Eye (tissue), 1 donor: ENCODE measurements at places on chromosomes 7 and 10.
A peak's percentile ranks its signal among the peaks of the same experiment; 100 is the strongest.

DNA sequence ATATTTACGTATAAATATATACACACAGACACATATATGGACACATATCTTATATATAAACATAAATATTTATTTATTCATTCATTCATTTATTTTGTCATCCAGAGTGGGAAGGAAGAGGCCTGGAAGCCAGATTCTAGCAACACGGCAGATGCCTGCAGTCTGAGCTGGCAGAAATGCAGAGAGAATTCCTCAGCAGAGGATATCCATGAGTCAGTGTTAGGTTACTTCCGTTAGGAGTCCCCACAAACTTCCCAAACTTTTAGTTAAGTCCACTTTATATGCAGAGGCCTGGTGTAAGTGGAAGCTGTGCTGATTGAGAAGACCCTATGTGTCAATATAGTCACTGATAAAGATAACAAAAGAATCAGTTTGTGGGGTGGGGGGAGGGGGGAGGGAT, 89.6 kb downstream of the PPP1R17 start:
- no peak for DNase-seq

DNA sequence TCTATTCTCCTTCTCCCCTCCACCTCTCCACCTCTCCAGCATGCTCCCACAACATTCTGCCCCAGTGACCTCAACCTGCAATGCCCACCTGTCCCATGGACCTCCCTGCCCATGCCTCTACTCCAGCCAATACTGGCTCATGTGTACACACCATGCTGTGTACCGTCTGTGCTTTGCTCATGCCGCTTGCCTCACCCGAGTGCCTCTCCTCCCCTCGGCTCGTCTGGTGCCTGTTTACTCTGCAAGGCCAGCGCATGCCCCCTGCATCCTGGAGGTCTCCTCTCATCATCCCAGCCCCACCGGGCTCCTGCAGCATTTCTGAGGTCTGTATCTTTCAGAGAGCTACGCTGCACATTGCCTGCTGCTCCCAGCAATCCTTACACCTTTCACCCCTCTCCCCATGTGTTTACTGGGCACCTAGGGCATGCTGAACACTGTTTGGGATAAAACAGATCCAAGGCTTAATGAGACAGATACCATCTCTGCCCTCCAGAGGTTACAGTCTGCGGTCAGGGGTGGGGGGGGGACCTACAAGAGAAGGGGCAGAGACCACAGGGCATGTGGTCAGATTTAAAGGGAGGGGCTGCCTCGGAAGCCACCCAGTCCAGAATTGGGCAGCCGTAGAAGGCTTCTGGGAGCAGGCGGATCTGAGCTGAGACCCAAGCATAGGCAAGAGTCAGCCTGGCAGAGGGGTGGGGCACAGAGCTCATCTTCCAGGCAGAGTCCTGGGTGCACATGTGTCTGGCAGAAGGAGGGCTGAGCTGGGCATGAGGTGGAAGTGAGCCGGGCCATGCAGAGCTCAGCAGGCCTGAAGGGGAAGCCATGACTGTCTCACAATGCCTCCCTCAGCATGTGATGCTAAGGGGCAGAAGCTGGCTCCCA, 29.6 kb upstream of the PSAP start:
- DNase-seq = no peak

DNA sequence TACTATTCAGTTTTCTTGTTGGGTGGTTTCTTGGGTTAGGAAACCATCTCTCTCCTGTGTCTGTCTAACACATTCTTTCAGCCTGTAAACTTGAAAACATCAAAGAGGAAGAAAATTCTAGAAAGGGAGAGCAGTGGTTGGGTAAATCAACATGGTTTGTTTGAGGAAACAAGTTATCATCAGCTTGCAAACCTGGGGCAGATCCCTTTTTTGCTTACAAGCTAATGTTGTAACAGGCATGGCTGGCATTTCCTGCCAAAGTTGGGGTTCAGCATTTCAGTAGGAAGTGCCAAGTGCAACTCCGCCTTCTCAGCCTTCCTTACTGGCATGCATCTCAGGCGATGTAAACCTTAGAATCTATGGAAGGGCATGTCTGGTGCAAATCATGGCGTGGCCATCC, 112.6 kb downstream of the EEPD1 start:
- no peak for DNase-seq

- DNase-seq = peak; percentile 50
Observed at GRCh38 chr10:25493122-25493893, 318.5 kb downstream of the GPR158 start.

DNA sequence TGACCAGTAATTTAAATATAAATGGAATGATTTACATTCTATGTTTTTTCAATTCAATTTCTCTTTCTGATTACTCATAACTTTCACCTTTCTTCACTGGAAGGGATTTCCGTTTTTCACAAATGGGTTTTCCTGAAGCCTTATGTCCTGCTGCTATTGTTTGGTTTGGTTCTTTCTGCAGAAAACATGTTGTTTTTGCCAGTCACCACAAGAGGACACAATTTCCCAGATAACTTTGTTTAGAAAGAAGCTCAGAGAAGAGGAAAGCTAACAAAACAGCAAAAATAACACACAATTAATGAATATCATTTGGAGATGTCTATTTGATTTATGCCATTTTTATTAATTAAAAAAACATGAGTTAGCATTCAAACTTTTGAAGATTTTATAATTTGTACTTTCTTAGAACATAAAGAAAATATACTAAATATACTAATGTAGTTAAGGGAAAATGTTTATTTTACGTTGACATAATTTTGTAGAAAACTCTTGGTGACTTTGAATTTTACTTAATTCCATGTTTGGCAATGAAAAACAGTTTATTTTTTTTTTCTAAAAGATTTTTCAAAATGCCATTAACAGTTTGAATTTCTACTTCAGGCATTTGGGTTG, 4.6 kb upstream of the TWIST1 start:
- DNase-seq = peak; percentile 75

- DNase-seq = peak; percentile 93
Observed at GRCh38 chr7:128833148-128833945, 3.1 kb downstream of the FLNC start.

GRCh38 chr7:4720225-4720624, 38.1 kb downstream of the FOXK1 start:
- no peak for DNase-seq

- DNase-seq = peak; percentile 78
Observed at GRCh38 chr10:2619916-2620315, 447.4 kb upstream of the PFKP start.

DNA sequence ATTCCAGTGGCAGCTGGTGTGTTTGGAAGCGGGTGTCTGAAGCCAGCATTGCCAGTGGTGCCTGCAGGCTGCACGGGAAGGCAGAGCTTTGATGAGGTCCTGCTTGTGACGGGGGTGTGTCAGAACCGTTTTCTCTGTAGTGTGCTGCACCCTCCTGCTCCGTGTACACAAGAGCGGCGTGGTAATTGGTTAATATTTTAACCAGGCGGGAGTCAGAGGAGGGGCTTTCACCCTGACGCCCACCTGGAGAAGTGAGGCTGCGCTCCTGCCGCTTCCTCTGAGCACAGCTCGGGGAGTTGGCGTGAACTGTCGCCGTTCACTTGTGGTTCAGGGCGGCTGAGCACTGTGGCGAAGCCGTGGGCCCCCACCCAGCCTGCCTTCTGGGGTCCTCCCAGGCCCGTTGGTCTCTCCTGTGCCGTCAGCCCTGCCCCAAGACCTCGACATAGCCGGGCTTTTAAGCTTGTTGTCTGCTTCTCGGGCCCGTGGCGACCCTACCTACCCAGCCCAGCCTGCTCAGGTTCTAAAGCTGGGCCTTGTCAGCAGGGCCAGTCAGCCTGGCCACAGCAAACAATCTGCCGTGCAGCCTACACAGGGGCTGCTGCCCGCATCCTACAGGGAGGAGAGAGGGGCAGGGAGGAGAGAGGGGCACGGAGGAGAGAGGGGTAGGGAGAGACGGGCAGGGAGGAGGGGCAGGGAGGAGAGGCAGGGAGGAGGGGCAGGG, 11.6 kb downstream of the NKX6-2 start:
- peak; percentile 33 for DNase-seq

- peak; percentile 36 for DNase-seq
Observed at GRCh38 chr10:99533496-99534449, 1.0 kb downstream of the NKX2-3 start.

- no peak for DNase-seq
Observed at GRCh38 chr7:149140831-149141230, 6.4 kb upstream of the ZNF398 start.

DNA sequence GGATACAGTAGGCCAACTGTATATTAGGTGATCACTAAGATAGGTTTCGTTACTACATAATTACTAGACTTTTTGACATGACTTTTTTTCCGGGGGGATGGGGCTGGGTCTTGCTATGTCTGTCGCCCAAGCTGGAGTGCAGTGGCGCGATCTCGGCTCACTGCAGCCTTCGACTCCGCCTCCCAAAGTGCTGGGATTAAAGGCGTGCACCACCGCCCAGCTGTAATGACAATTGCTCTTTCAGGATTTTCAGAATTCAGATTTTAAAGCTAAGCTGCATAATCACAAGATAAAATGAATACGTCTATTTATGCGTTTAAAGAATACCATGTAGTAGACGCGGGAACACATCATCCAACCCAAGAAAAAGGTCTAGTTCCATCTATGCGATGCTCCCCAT, 982 bp downstream of the IDI1 start:
- DNase-seq = peak; percentile 70

DNA sequence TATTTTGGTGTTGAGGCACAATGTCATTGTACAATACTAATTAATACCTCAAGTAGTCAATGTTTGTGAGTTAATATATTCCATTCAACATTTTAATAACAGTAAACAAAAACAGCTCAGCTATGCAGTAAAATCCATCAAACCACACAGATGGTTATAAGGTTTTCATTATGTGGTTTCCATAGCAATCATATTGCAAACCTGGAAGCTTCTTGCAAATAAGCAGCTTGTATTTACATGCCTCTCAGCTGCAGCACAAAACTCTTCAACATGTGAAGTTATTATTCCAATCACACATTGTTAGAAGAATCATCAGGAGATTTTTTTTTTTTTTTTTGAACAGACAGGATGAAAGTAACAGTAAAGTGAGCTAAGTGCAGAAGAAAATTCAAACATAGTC, 170.2 kb downstream of the SKAP2 start:
- peak; percentile 38 for DNase-seq

DNA sequence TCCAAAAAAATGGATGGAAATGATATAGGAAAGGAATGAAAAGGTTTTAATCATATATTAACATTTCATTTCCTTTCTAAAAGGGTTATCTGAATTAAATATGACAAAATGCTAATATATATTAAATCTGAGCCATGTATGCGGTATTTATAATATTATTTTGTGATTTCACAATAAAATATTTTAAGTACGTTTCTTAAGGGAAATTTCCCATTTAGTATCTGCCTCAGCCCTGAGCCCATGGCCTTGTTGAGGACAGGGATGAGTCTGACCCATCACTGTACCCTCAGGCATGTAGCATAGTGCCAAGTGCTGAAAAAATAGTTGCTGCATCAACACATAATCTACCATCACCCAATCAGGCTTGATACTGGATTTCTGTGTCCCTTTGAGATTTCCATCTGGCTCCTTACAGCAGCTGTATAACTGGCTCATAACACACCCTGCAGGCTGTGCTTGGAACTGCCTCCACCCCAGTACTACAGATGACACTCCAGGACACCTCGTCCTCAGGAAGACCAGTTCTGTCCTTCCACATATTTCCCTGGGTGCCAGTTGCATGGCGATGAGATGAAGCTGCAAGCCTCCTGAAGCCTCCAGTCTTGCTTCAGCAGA, 59.4 kb upstream of the ASAH2 start:
- no peak for DNase-seq

GRCh38 chr10:112383325-112383724, 9.4 kb downstream of the ACSL5 start:
- no peak for DNase-seq

DNA sequence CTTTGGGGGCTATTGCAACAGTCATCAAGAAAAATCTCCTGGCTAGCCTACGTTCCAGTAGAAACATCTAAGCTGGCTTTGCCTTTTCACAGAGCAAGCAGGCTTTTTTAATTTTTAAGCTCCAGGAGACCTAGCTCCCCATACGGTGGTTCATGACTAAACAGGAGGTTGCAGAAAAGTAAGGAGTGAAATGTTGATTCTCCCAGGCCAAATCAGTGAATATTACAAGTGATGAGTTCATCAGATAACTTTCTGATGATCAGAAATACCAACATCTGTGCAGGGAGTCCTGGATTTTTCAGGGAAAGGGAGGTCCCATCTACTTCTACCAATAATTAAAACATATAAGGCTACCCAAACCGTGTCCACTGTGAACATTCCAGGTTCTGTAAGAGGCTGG, 477.3 kb upstream of the CELF2 start:
- no peak for DNase-seq

DNA sequence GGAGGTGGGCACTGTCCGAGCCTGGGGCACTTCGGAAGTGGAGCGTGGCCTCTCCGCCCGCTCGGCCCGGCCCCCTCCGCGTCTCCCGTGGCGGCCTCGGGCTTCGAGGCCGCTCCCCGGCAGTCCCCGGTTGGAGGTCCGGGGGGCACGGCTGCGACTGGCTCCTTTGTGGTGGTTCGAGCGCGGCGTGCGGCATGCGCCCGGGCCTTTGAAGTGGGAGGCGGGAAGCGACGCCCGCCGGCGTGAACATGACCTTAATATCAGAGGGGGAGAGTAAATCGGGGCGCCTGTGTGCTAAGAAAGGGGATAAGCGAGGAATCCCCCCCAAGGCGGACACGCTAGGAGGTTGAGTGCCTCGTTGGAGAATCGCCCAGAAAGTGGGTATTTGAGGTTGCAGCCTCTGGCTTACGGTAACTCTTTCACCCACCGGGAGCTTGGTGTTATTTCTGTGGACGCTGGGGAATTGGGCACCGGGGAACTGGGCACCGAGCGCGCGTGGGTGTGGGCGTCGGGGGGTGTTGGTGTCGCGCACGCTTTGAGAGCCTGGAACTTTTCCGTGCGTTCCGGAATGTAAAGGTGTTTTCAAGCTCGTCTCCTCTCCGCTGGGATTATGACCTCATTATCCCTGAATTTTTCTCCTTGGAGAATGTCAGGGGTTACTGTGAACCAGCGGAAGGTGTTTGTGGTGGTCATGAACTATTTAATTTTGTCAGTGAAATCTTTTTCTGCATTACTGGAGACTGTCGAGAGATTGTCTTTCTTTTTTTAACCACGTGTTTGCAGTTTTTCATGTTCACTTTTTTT, 660 bp downstream of the SUV39H2 start:
- peak; percentile 78 for DNase-seq

DNA sequence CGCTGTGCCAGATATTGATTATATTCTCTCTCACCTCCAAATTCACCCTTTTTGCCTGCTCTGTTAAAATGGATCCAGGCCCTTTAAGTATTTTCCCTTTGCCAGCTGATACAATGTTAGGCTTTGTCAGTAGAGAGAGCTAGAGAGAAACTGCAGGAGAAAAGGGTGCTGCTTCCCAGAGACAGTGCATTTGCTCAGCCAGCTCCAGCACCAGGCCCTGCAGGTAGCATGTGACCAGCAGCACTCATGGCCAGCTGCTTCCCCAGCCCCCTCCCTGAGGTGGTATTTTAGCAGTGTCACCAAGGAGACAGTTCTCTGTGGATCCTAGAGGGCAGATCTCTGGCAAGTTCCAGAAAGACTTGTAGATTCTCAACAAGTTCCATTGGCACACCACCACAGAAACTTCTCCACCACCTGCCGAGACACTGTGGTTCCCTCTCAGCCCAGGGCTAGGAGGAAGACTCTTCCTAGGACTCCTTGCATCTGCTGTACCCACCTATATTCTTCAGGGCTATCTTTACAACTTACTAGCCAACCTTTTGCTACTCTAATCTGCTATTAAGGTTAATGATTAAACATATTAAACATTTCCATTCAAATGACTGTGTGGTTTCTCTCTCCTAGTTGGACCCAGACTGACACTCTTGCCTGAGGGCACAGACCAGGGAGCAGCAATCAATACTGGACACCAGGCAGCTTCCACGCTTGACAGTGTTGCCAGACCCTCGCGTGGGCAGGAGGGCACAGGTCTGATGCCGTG, 35.6 kb upstream of the ADAM12 start:
- no peak for DNase-seq
